ENCODE measurements at places on chromosomes 5 and 9. TPM values are rescaled to one million over a fixed set of nuclear protein-coding genes. Genes with fewer than 3 reads are reported as not detected.
A peak's percentile ranks its signal among the peaks of the same experiment; 100 is the strongest.

The SPINK7 gene
- not detected for total RNA-seq

The HAUS6 gene
- total RNA-seq = 7.2 TPM

DNA sequence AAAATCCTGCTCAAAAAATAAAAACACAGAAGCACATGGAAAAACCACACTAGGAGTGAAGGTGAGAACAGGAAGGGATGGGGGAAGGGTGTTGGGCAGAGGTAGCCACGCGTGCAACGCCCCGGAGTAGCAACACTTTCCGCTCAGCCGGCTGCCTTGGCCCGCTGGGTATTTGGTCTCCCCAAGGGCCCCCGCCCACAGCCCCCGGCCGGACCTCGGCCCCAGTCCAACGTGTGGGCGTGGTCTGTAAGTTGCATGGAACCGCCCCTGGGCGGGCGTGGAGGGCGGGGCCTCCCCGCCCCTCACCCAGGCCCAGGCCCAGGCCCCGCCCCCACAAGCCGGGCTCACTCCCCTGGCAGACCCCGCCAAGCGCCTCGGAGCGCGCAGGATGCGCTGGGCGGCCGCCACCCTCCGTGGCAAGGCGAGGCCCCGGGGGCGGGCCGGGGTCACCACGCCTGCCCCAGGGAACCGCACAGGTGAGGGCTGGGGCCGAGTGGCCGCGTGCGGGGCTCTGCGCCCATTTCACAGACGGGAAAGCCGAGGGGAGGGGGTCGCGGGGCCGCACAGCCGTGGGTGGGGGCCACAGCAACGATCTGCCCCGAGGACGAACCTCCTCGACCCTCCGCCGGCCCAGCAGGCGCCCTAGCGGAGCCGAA lies at the start of gene SUSD3:
TSS of gene SUSD3 (plus strand) at position 347 of the 656 bp plus-strand sequence. CDS start at position 389, 42 bp downstream.
- peak; percentile 83 for DNase-seq
- H3K36me3 ChIP-seq = no peaks in the 10 kb centered on the region
- no peaks in the 10 kb centered on the region for H3K27me3 ChIP-seq
- peaks cover 36% of the 10 kb centered on the region for H3K4me1 ChIP-seq

GRCh38 chr9:96818533-96818932 lies 35.8 kb downstream of the ZNF782 start:
- H3K4me1 ChIP-seq = no peaks in the 10 kb centered on the region
- no peaks in the 10 kb centered on the region for H3K27me3 ChIP-seq
- DNase-seq = no peak

DNA sequence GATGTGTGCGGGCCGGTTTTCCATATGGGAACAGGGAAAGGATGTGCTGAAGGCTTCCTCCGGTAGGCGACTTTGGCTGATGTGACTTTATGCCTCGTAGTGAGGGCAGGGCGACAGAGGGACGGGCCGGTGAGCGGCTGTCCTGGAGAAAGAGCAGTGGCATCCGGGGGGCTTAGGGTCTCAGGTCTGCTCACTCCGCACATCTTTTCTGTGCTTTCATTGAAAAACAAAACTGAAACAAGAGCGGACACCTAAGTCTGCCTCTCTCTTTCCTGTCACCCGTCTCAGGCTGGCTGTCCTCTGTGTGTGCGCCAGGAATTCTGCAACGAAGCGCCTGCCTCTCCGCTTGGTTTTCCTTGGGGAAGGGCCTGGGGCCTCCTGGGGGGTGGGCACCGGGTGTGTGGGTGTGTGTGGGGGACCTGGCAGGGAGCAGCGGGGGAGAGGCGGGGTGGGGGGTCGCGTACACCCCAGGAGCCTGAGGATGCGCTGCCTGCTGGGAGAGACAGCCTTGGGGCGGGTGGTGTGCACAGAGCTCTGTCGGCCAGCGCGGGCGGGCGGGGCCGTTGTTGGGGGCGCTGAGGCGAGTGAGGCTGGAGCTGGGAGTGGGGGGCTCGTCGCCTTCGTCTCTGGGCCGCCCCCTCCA lies 580 bp upstream of the PRRX2 start:
- H3K4me1 ChIP-seq = peaks cover 17% of the 10 kb centered on the region
- peak overlapping the region; percentile 43 for H3K4me3 ChIP-seq
- no peak for DNase-seq
- peaks cover 15% of the 10 kb centered on the region for H3K27me3 ChIP-seq
- H3K27ac ChIP-seq = no peak overlapping the region
- H3K36me3 ChIP-seq = no peaks in the 10 kb centered on the region

DNA sequence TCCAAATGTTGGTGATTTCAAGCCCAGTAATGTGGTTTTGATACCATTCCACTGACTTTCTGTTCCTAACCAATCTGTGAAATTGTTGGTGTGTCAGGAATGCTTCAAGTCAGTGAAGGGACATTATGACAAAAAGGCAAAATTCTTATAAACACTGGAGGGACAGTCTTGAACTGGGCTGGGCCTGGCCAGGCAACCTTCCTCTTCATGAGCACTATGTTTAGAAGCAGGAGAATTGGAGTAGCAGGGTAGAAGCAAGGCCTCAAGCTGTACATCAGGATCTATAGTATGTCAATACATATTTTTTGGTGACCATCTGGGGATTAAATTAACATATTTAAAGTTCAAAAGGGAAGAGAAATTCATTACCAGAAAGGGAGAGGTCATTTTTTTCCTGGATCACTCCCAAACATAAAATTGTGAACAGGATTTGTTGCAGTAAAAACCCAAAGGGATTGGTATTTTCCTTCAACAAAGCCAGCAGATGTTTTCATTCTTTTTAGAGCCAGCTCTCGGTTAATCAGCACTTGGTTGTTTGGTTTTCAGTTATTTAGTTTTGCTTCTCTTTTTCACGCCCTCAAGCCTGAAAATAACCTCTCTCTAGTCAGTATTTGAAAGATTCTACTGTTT lies 77.9 kb upstream of the PIK3R1 start:
- no peaks in the 10 kb centered on the region for H3K4me1 ChIP-seq
- DNase-seq = no peak
- peak overlapping the region; percentile 29 for H3K27ac ChIP-seq
- no peaks in the 10 kb centered on the region for H3K36me3 ChIP-seq
- H3K27me3 ChIP-seq = no peaks in the 10 kb centered on the region

DNA sequence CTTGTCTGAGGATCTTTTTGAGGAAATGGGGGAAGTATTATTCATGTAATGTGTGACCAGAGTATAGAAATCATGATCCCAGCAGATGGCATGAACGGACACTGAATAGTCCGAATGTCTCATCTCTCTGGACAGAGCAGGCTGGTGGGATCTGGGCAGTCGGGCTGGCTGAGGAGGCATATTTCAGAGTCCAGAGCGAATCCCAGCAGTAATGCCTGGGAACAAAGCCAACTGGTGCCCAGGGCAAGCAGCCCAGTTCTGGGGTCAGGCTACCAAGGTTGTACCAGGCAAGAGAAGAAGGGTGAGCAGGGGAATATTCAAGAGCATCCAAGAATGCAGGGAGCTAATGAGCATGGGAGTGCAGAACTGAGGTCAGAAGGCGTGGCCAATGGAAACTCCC lies 306.4 kb downstream of the ZSWIM6 start:
- H3K27ac ChIP-seq = no peak overlapping the region
- no peak overlapping the region for H3K4me3 ChIP-seq
- no peaks in the 10 kb centered on the region for H3K36me3 ChIP-seq
- H3K4me1 ChIP-seq = no peaks in the 10 kb centered on the region

Data from sigmoid colon (tissue), 7 donors.